Stimulated activated CD4-positive, alpha-beta T cell treated with anti-CD3 and anti-CD28 coated beads, Interleukin-1b, Interleukin-23, amount 100 ng/mL, for 1 hour (primary cell): ENCODE measurements at places on chromosomes 1 and 21.

- DNase-seq = peak; percentile 1
These were observed 38.2 kb downstream of the MATN1 start for GRCh38 chr1:30684881-30685795.

GRCh38 chr1:231390071-231390470, 32.0 kb downstream of the EGLN1 start:
- no peak for DNase-seq

DNA sequence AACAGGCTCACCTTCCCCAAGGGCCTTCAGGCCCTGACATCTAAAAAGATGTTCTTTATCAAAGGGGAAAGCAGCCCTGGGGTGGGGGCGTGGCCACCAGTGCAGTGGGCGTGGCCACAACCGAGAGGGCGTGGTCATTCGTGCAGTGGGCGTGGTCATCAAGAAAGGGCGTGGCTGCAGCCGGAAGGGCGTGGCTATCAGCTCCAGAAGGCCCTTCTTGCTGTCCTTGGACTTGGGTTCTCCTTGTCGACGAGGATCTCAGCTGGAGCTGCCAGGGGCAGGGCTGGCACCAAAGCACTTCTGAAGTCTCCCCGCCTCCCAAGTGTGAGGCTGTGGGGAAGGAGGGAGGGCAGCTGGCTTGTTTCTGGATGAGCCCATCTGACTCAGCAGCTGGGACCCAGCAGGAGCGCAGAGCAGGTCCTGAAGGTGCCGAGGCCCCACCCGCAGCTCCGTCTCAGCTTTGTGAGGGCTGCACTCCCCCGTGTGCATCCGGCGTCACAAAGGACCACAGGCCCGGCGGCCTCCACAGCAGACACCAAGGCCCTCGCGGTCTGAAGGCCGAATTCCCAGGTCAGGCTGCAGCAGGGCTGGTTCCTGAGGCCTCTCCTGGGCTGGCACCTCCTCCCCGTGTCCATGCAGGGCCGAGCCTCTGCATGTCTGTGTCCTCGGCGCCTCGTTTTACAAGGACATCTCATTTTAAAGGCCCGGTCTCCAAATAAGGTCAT, 12.8 kb downstream of the PDE9A start:
- DNase-seq = no peak

DNA sequence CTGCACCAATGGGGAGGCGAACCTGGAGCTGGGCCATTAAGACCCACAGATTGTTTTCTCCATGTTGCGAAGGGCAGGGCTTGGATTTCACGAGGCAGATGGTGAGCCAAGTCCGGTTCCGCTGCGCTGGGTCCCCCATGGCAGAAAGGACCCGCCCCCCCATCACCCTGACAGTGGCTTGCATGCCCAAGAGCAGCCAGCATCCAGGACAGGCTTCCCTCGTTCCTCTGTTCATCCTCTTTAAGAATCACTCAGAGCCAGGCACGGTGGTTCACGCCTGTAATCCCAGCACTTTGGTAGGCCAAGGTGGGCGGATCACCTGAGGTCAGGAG, 15.8 kb upstream of the NPHP4 start:
- DNase-seq = no peak

DNA sequence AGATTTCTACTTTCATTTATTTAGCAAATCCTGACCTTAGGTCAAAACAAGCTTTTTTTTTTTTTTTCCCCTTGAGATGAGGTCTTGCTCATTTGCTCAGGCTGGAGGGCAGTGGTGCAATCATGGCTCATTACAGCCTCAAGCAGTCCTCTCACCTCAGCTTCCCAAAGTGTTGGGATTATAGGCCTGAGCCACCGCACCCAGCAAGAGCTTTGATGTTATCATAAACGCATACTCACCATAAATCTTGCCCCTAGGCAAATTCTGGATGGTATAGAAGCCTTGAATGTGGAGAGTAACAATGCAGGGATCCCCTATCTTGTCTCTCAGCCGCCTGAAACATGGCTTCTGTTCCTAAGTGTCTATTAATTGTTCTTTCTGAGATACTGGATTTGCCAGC, 24.8 kb upstream of the CLDN8 start:
- DNase-seq = no peak

GRCh38 chr1:32454726-32455125, 10.1 kb upstream of the ZBTB8B start:
- no peak for DNase-seq

- DNase-seq = no peak
These were observed 70.7 kb upstream of the CAMK1G start for GRCh38 chr1:209512821-209513220.

- DNase-seq = no peak
These were observed 23.2 kb upstream of the PLA2G2C start for GRCh38 chr1:20209471-20209870.

GRCh38 chr21:45406801-45407628, 2.0 kb downstream of the COL18A1 start:
- DNase-seq = no peak

- DNase-seq = no peak
These were observed 28.6 kb upstream of the MX1 start for GRCh38 chr21:41397471-41397891.

DNA sequence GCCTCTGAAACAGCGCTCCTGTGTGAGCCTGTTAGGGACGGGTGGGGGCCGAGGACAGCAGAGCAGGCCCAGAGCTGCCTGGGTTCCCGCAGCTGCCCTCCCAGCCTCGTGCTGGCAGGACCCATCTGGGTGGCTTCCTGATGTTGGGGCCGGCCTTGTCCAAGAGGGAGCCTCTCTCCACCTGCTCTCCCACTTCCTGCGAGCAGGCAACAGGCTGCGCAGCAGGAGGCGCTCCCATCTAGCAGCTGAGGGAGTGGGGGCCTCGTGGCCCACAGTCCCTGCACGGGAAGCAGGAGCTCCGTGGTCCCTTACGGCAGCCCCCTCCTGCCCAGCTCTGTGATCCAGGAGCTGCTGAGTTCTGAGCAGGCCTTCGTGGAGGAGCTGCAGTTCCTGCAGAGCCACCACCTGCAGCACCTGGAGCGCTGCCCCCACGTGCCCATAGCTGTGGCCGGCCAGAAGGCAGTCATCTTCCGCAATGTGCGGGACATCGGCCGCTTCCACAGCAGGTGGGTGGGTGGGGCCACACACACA, 68.0 kb downstream of the TRIM11 start:
- no peak for DNase-seq

GRCh38 chr1:87852410-87853161, 523.9 kb downstream of the LMO4 start:
- no peak for DNase-seq

DNA sequence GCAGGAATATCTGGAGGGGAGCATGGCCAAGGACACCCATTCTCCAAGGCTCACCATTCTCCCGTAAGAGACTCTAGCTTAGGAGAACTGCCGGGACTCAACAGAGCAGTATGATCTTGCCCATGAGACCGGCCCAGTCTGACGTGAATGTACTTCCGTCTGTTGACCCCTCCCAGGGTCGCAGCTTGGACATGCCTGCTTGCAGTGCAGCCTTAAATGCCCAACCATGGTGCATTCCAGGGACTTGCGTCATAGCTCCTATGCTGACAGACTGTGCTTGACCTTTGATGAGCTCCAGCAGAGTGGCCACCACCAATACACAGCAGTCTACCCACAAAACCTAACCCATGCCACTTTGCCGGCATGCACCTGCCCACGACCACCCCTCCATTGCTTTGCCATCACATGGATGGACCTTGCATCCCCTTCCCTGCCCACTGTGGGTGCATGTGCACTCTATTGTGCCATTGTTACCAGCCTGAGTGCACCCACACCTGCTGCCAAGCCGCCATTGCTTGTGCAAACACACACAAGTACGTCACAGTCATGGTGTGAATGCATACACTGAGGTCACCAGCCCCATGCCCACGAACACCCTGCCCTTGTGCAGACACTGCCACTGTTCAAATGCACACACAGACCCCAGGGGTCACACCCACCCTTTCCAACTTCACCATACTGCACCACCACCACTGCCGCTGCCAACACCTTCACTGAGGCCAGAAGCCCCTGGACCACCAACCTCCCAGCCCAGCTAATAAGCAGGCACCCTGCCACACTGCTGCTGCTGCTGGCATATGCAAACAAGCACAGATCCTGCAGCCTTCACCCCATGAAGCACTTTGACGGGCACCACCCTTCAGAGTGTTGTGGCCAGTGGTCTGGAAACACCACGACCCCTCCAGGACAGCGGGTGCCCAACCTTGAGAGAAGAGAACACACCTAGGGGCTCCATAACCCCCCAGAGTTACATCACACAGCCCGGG, 1141.3 kb downstream of the BRINP3 start:
- no peak for DNase-seq

DNA sequence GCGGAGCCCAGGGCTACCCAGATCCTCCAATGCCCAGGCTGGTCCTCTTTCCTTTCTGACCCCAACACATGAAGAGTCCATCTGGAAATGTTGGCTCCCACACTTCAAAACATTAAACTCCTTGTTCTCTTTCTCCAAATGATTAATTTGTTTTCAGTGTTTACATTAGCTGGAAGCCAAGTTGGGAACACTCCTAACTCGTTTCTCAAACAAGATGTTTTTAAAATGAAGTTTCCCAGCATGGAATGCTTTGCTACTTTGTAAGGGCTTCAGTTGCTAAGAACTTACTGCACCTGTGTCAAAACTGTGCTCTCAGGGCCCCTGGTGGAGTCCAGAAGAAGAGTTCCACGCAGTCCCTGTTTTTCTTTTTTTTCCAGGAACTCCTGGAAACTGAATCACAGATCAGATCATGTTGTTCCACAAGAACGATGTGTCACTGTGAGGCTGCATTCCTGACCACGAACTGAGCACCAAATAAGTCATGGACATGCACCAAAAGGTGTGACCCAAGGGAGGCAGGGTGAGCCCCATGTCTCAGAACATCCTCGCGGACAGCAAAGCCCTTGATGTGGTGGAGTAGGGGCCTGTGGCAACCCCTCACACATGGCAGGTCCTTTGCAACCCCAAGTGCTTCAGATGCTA, 257.3 kb downstream of the KCNJ6 start:
- no peak for DNase-seq

- no peak for DNase-seq
These were observed 7.0 kb upstream of the USP25 start for GRCh38 chr21:15722591-15723324.

GRCh38 chr1:194279975-194280374, 1093.6 kb upstream of the B3GALT2 start:
- no peak for DNase-seq

- no peak for DNase-seq
These were observed 975.7 kb upstream of the ADGRL4 start for GRCh38 chr1:79982211-79982610.

DNA sequence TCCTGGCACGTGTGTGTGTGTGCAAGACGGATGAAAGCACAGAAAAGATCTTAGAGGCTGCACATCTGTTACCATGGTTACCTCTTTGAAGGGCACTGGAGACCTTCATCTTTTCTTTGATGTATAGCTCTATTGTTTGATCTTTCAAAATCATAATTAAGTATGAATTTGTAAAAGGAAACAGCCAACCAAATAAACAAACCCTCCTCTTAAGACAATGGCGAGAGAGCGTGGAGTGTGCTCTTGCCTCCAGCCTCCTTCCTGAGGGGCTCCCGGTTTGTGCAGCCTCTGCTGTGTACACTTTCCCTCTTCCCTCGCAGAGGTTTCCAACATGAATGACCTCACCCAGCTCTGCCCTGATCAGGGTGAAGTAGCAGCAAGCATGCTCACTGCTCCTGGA, 27.9 kb downstream of the CACNA1S start:
- no peak for DNase-seq

GRCh38 chr1:110151175-110151669, 928 bp downstream of the SLC6A17 start:
- no peak for DNase-seq

- no peak for DNase-seq
These were observed 115.6 kb downstream of the APP start for GRCh38 chr21:26055010-26055409.

GRCh38 chr1:167452483-167452882, 65.8 kb downstream of the CD247 start:
- no peak for DNase-seq

DNA sequence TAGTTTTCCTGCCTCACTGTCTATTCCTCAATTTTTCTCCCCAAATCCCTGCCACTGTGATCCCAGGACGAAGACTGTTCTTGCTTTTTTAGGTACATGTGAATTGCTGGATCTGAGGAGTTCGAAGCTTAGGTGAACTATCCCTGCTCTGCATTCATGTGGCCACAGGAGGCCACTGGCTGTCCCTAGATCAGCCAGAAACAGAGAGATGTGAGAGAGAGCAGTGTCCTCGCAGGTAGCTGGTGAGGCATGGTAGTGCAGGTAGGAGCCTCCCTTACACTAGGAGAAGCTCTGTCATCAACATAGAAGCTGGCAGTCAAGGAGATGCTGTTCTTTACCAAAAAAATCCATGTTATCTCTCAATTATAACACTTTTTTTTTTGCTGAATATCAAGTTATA, 71.5 kb downstream of the USP24 start:
- no peak for DNase-seq

DNA sequence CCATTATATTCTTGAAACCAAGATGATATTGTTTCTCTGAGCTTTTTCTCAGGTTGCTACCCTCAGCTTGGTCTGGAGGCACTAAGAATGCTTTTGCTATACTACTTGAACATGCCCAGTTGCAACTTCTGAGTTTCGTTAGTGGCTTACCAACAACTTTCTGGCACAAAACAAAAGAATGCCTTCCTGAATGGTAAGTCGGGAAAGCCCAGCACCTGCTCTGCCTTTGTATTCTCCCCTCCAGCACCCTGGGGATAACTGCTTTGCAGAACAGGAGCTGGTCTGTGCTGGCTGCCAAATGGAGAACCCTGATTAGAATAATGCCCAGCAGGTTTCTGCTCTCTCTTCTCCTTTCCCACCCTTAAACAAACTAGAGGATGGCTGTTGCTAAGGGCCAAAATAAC, 149.3 kb downstream of the TGFB2 start:
- DNase-seq = no peak

- no peak for DNase-seq
These were observed 81.2 kb upstream of the RAVER2 start for GRCh38 chr1:64663668-64664067.

DNA sequence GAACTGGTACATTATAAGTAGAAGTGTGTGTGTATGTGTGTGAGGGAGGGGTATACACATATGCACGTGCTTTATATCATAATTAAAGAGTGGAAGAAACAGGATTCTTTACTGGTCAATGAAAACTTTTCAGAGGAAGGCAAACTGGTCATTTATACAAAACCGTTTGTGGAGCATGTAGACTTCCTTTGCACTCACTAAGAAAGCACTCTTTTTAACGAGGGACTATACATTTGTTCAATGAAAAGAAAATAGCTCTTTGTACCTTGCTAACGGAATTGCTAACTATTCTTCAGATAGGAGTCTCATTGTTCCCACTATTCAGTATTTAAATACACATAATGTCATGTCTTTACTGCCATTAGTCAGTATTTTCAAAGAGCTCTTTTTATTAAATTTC, 219.3 kb downstream of the ST6GALNAC3 start:
- no peak for DNase-seq
